RCC 7860 (cell line): ENCODE measurements at places on chromosomes 6 and 20.

DNA sequence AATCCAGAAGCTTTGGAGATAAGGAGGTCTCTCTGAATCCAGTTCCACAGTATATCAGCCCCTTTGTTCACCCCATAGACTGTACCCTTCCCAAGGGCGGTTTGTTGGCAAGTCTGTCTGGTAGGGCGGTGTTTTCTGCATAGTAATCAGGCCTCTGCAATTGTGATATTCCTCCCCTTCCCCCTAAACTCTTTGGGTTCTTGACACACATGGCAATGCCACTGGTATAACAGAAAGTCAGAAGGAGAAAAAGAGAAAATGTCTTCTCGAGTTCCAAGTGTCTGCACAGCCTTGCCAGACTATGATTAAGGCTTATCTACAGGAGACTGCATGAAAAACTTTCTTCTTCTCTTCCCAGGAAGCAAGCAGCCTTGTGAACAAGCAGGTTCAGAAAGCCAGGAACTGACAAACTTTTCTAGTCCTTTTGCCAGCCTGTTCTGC, 45.6 kb downstream of the FOXO3 start:
- no peak for DNase-seq

DNA sequence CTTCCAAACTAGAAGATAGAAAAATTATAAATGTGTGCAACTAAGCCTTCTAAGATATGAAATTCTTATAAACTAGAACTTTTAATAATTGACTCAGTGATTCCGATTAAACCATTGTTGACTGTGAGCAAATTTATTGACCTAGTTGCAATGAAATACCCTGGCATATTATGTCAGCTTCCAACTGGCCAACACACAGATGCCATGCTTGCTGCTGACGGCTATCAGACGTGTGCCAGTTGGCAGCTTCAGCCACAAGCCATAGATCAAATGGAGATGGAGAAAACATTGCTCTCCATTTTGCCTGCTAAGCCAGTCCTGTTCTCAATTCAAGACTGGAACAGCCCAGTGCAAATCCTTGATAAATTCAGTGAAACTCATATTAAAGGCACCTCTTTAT, 101.7 kb upstream of the HDGFL1 start:
- DNase-seq = no peak

DNA sequence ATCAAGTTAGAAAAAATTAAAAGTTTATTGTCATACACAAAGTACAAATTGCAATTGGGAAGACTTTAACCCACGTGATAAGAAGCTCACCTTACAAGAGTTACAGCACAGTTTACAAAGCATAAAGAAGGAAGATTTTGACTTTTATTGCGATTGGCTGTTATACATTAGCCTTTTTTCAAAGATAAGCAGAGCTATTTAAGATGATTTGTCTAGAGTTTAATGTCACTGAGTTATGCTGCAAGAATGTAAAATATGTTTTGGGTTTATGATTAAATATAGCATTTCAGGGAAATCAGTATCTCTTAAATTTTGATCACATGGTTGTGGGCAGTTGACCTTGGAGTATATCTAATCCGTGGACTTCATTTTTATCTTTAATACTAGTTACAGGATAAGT, 664.2 kb upstream of the PTCHD4 start:
- DNase-seq = peak; percentile 47

DNA sequence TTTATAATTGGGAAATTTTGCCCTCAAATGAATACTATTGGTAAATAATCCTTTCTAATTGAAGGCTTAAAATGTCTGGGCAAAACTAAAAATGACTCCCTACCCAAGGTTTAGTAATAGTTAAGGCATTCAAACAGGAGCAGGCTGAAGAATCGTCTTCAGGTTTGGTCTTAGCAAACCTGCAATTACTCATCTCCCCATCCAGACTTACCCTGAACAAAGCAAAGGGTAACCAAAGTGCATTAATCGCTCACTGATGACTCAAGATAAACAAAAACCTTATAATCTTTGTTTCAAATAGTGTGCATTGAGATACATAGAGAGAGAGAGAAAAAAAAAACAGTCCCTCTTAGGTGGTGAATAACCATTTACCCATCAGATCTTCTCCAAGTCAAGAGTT, 225.5 kb downstream of the BMP2 start:
- DNase-seq = peak; percentile 60

DNA sequence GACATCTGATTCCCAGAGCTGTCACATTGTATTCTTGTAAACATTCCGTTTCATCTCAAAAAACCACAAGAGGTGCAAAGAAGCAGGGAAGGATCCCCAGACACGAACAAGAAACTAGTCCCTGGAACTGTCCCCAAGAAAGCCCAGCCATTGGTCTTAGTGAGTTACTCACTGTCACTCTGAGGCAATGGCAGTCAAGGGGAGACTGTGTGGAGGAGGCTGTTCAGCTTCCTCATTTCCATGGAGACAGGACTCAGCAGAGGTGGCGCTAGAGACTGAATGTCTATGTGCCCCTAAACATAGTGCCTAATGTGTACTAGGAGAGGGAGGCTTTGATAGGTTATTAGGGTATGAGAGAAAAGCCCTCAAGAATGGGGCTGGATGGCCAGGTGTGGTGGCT, 11.1 kb downstream of the ULBP1 start:
- DNase-seq = no peak

DNA sequence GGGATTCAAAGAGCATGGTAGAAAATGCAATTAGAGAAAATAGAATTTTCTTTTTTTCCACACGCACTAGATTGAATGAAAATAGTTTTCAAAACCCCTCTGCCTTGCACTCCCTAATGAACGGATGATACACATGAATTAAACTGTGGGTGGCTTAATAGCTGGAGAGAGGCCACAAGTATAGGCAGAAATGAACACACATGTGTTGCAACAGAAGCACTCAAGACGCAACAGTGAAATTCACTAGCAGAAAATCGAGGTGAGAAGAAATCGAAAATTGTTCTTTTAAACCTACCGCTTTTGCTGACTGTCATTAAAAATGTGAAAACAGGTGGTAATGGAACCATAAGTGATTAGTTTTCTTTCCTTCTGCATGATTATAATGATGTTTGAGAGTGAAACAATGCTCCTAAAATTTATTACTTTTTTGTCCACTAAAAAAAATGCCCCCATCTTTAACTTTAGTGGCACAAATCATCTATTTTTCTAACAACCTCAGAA, 80.1 kb upstream of the SHLD1 start:
- DNase-seq = no peak

- no peak for DNase-seq
Measured at GRCh38 chr20:8633366-8633765, 435.5 kb upstream of the PLCB4 start.

DNA sequence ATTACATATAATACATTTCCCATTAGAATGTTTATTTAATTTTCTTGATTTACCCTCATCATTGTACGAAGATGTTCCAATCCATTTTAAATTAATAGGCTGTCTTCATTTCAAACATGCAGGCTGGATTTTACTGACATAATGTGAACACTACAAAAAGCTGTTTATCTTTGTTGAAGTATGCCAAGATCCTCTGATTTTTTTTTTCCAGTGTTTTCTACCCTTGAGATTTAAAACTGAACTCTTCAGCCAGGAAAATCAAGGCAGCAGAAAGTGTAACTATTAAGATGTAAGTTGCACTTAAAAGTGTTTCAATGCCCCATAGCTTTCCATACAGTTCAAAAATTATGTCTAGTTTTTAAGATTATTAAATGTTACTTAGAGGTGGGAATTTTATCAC, 43.5 kb downstream of the PRKN start:
- no peak for DNase-seq

- DNase-seq = no peak
Measured at GRCh38 chr20:38776363-38776762, 28.1 kb downstream of the ACTR5 start.

DNA sequence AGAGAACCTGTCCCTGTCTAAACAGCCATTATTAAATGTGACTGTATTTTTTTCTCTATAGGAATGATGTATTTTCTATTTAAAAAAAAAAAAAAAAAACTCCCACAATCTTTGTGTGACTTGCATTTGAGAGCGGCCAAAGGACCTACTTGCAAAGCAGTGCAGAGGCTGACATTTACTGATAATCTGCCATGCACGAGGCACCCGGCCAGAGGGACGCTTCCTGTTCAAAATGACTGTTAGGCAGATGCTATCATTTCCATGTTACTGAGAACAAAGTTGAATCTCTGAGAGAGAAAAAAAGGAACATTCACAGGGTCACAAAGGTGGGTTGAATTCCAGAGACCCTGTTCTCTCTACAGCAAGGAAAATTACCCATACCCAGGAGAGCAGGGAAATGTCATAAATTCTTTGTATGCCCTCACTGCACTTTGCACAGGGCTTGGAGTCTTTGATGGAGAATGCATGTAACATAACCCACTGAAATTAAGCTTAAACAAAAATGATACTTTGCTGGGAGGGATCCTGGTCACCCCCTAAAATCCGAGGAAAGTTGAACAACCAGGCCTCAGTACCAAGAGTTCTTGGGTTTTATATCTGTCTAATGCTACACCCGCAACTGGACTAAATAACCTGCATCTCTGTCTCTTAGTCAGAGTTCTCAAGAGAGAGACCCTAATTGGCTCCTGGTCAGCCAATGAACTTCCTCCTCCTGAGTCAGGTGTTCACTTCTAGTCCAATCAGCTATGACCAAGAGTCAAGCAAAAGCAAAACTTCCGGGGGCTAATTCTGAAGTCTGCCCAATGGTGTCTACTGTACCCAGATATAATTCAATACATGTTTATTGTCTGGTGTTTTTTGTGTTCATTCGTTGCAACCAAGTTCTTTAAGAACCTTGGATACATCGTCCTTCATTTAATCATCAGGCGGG, 61.2 kb downstream of the GCLC start:
- DNase-seq = no peak

- no peak for DNase-seq
Measured at GRCh38 chr6:136886091-136886490, 36.0 kb upstream of the SLC35D3 start.
